ENCODE measurements at places on chromosomes 12 and 14.
A peak's percentile ranks its signal among the peaks of the same experiment; 100 is the strongest.

- H3K36me3 ChIP-seq, result no peaks in the 10 kb centered on the region
- peaks cover 3% of the 10 kb centered on the region for H3K4me1 ChIP-seq
- H3K27me3 ChIP-seq, result no peaks in the 10 kb centered on the region
- no peak overlapping the region for H3K4me3 ChIP-seq
- no peak overlapping the region for H3K27ac ChIP-seq
Measured at GRCh38 chr12:49046129-49046895, 14.3 kb downstream of the KMT2D start.

- no peaks in the 10 kb centered on the region for H3K27me3 ChIP-seq
- no peaks in the 10 kb centered on the region for H3K36me3 ChIP-seq
- H3K4me3 ChIP-seq, result peak overlapping the region; percentile 46
- peak overlapping the region; percentile 85 for H3K27ac ChIP-seq
- peaks cover 57% of the 10 kb centered on the region for H3K4me1 ChIP-seq
- peak; percentile 9 for DNase-seq
Measured at GRCh38 chr12:67590149-67590790, 58.3 kb upstream of the DYRK2 start.

DNA sequence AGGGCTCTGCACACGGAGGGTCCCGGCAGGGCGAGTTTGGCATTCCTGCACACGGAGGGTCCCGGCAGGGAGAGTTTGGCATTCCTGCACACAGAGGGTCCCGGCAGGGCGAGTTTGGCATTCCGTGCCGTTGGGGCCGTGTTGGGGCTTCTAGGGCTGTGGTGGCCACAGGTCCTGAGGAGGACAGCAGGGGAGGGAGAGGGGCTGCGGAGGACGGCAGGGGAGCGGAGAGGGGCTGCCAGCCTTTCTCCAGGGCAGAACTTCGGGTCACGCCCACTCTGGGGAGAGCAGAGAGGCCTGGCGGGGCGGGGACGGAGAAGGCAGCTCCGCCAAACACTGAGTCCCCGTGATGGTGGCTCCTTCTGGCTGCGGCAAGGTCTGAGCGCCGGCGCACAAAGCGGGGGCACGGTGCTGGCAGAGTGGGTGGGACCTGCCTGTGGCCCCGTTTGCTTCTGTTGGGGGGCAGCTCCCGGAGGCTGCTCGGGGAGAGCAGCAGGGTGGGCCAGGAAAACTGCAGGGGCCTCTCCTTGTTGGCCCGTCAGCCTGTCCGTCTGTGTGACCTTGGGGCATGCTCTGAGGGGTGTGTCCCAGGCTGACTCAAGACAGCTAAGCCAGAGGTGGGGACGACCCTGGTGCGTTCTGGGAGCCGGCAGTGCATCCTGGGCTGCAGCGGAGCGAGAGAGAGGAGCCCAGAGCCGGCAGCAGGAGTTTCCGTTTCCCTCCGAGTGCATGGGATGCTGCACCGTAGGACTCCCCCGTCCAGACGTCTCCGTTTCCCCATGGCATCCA is 60.2 kb downstream of the LRCOL1 start:
- H3K4me3 ChIP-seq, result no peak overlapping the region
- H3K27me3 ChIP-seq, result no peaks in the 10 kb centered on the region
- no peak overlapping the region for H3K27ac ChIP-seq
- no peak for DNase-seq
- H3K4me1 ChIP-seq, result no peaks in the 10 kb centered on the region

- H3K4me1 ChIP-seq, result peaks cover 19% of the 10 kb centered on the region
- no peak for DNase-seq
- H3K4me3 ChIP-seq, result no peak overlapping the region
- H3K27me3 ChIP-seq, result no peaks in the 10 kb centered on the region
Measured at GRCh38 chr12:11758510-11759493, 109.3 kb downstream of the ETV6 start.

DNA sequence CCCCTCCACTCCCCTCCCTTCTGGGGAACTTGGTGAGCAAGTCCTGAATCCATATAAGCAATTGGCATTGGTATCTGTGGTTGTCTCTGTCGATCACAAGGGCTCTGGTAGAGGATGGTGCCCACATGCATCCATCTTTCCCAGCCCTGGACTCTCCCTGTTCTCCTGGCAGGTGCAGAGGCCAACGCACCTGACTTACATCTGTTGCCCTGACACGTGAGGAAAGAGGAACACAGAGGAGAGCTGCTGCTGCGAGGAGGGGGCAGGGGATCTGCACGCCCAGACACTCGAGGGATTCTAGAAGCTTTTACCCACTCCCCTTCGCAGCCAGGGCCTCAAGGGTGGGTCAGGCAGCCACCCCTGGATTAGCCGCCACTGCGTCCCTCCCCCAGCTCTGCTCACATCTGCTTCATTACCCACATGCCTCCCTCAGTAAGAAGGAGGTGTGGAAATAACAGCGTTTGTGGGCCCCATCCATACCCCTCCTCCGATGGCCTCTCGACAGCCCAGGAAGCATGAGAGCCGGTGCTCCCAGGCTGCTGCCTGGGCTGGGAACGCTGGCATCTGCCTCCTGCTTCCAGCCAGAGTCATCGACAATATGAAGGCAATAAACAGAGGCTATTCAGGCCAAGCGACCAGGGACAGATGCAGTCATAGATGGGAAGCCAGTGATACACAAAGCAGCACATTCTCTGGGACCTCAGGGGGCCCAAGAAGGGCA is 56.5 kb downstream of the KDM2B start:
- H3K4me1 ChIP-seq, result peaks cover 12% of the 10 kb centered on the region
- H3K36me3 ChIP-seq, result no peaks in the 10 kb centered on the region
- H3K27me3 ChIP-seq, result no peaks in the 10 kb centered on the region
- no peak overlapping the region for H3K27ac ChIP-seq

GRCh38 chr14:40119321-40119720 is 687.1 kb upstream of the FBXO33 start:
- H3K4me3 ChIP-seq, result no peak overlapping the region
- H3K4me1 ChIP-seq, result no peaks in the 10 kb centered on the region
- no peak overlapping the region for H3K27ac ChIP-seq
- no peaks in the 10 kb centered on the region for H3K27me3 ChIP-seq
- no peaks in the 10 kb centered on the region for H3K36me3 ChIP-seq

GRCh38 chr12:56995930-56996496 is 10.3 kb downstream of the ZBTB39 start:
- H3K4me3 ChIP-seq, result no peak overlapping the region
- no peak overlapping the region for H3K27ac ChIP-seq
- H3K36me3 ChIP-seq, result peaks cover 49% of the 10 kb centered on the region
- peaks cover 41% of the 10 kb centered on the region for H3K4me1 ChIP-seq

- H3K27ac ChIP-seq, result peak overlapping the region; percentile 7
- H3K4me3 ChIP-seq, result peak overlapping the region; percentile 76
- H3K36me3 ChIP-seq, result peaks cover 25% of the 10 kb centered on the region
- H3K27me3 ChIP-seq, result no peaks in the 10 kb centered on the region
Measured at GRCh38 chr12:130880411-130880885, 8.6 kb downstream of the RAN start.

- no peaks in the 10 kb centered on the region for H3K36me3 ChIP-seq
- peaks cover 26% of the 10 kb centered on the region for H3K4me1 ChIP-seq
- H3K4me3 ChIP-seq, result no peak overlapping the region
- no peak overlapping the region for H3K27ac ChIP-seq
Measured at GRCh38 chr12:24743941-24744793, 204.7 kb downstream of the BCAT1 start.

DNA sequence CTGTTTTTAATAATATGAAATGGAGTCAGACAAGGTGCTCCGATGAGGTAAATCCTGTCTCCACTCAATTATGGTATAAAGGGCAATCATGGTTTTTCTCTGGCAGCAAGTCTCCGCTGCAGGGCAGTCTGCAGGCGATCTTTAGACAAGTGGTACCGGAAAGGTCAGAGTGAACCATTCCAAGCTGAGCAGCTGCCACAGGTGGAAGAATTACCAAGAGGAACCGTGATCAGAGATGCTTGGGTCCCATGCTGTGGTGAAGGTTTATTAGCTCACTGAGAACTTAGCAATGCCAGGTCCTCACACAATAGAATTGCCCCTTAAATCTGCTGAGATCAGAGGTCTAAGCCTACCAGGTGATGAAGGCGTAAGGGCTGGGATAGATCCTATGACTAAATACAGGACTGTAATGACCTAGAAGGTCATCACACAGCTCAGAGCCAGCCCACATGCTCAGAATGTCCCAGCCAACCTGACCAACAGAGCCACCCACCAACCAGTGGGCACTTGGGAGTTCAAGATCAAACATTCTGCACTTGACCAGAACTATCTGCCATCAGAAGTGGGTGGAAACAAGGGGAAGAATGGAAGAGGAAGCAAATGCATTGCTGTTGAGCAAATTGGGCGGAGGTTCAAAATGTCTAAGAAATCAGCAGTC is 175.2 kb upstream of the BCL2L14 start:
- peaks cover 25% of the 10 kb centered on the region for H3K36me3 ChIP-seq
- H3K27me3 ChIP-seq, result peaks cover 3% of the 10 kb centered on the region
- H3K4me1 ChIP-seq, result peaks cover 4% of the 10 kb centered on the region
- no peak overlapping the region for H3K4me3 ChIP-seq
- H3K27ac ChIP-seq, result no peak overlapping the region

DNA sequence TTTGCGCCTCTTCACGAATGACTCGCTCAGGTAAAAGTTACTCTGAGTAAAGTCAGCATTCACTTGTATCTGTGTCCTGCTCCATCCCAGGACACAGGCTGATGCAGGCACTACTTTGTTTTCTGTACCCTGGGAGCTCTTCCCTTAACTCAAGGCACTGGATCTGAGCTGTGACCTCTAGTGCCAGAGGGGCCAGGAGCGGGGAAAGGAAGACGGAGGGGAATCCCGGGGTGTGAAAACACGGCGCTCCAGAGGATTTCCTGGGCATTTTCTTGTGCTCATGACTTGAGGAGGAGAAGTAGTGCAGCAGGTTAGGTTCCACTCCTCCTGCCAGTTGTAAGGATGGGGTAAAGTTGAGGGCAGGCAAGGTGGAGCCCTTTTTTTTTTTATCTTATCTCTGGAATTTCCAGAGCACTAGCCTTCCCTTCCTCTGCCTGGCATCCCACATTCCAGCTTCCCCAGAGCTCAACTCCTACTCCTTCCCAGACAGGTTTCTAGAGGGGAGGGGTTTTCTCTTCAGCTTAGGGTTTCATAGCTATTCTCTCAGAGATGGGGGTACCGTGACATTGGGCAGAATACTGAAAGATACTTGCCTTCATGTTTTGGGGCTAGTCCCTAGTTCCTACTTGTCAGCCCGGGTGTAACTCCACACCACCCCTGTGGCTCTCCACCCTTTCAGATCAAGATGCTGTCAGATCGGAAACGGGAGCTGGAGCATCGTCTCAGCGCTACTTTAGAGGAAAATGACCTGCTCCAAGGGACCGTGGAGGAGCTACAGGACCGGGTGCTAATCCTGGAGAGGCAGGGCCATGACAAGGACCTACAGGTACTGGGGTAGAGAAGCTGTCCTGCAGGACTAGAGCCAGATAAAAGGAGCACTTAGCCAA is 52.3 kb downstream of the RAB35 start:
- H3K36me3 ChIP-seq, result peaks cover 63% of the 10 kb centered on the region
- no peaks in the 10 kb centered on the region for H3K27me3 ChIP-seq
- H3K4me1 ChIP-seq, result no peaks in the 10 kb centered on the region
- H3K27ac ChIP-seq, result no peak overlapping the region

- DNase-seq, result no peak
- no peak overlapping the region for H3K27ac ChIP-seq
- H3K4me1 ChIP-seq, result peaks cover 9% of the 10 kb centered on the region
- H3K4me3 ChIP-seq, result no peak overlapping the region
Measured at GRCh38 chr12:110543252-110543959, 39.7 kb downstream of the PPTC7 start.

- peaks cover 7% of the 10 kb centered on the region for H3K4me1 ChIP-seq
- no peak overlapping the region for H3K27ac ChIP-seq
- H3K4me3 ChIP-seq, result no peak overlapping the region
- DNase-seq, result no peak
- peaks cover 22% of the 10 kb centered on the region for H3K36me3 ChIP-seq
Measured at GRCh38 chr12:1425396-1425729, 169.0 kb downstream of the FBXL14 start.

- no peaks in the 10 kb centered on the region for H3K36me3 ChIP-seq
- H3K4me3 ChIP-seq, result no peak overlapping the region
- no peaks in the 10 kb centered on the region for H3K4me1 ChIP-seq
- no peaks in the 10 kb centered on the region for H3K27me3 ChIP-seq
Measured at GRCh38 chr14:69204753-69205152, 13.5 kb downstream of the EXD2 start.

GRCh38 chr14:40317690-40318089 is 885.5 kb upstream of the FBXO33 start:
- DNase-seq, result no peak
- no peaks in the 10 kb centered on the region for H3K27me3 ChIP-seq
- no peaks in the 10 kb centered on the region for H3K36me3 ChIP-seq
- H3K4me1 ChIP-seq, result no peaks in the 10 kb centered on the region
- no peak overlapping the region for H3K4me3 ChIP-seq

- peaks cover 16% of the 10 kb centered on the region for H3K36me3 ChIP-seq
- H3K4me3 ChIP-seq, result no peak overlapping the region
- H3K4me1 ChIP-seq, result peaks cover 7% of the 10 kb centered on the region
- no peak overlapping the region for H3K27ac ChIP-seq
- no peak for DNase-seq
Measured at GRCh38 chr14:104132981-104133380, 5.4 kb upstream of the KIF26A start.

DNA sequence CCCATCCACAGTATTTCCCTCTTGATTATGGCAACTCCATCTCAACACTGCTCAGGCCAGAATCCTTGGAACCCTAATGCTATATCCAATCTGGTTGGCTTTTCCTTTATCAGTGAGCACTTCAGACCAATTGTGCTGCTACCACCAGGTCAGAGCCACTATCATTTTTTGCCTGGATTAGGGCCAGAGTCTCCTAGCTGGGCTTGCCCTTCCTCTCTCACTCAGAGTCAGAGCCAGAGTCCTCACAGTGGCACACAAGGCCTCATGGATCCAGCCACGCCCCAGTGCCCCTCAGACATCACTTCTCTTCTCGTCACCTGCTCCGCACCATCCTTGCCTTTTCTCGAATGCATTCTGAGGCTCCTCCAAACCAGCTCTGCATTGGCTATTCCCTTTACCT is 211.1 kb downstream of the ANO6 start:
- H3K27me3 ChIP-seq, result no peaks in the 10 kb centered on the region

- DNase-seq, result no peak
- H3K4me3 ChIP-seq, result no peak overlapping the region
- H3K27me3 ChIP-seq, result peaks cover 3% of the 10 kb centered on the region
- H3K36me3 ChIP-seq, result no peaks in the 10 kb centered on the region
- no peak overlapping the region for H3K27ac ChIP-seq
- H3K4me1 ChIP-seq, result no peaks in the 10 kb centered on the region
Measured at GRCh38 chr12:96878704-96879103, 28.4 kb upstream of the NEDD1 start.

DNA sequence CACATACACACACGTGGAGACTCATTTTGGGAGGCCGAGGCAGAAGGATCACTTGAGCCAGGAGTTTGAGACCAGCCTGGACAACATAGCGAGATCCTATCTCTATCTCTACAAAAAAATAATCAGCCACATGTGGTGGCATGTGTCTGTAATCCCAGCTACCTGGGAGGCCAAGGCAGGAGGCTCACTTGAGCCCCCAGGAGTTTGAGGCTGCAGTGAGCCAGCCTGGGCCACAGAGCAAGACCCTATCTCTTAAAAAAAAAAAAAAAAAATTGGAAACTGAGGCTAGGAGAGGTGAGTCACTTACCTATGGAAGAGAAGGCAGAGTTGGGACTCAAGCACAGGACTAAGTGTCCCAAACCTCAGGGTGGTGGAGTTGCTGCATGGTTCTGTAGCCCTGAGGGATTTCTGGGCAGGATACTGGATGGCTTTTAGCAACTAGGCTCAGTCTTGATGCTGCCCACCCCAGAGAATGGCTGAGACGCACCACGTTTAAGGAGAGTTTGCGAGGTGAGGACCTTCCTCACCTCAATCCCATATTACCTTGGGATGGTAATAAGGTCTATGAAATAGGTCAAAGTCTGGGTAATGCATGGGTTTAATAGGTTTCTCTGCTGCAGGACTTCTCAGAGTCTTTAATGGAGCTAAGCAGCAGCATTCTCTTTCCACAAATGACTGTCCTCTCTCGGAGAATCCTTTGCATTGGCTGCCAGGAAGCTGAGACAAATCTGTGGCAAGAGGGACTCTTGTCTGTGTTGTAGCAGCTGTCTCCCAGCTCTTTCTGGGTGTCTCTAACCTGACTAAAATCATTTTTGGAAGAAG is 35.6 kb downstream of the SH2B3 start:
- no peak overlapping the region for H3K27ac ChIP-seq
- H3K4me3 ChIP-seq, result no peak overlapping the region
- peaks cover 13% of the 10 kb centered on the region for H3K36me3 ChIP-seq
